Activated T-helper 9 cell treated with anti-CD3 and anti-CD28 coated beads, Interleukin-2, amount 50 U/mL, for 16 hours (primary cell): ENCODE measurements at places on chromosomes 3 and 15.

DNA sequence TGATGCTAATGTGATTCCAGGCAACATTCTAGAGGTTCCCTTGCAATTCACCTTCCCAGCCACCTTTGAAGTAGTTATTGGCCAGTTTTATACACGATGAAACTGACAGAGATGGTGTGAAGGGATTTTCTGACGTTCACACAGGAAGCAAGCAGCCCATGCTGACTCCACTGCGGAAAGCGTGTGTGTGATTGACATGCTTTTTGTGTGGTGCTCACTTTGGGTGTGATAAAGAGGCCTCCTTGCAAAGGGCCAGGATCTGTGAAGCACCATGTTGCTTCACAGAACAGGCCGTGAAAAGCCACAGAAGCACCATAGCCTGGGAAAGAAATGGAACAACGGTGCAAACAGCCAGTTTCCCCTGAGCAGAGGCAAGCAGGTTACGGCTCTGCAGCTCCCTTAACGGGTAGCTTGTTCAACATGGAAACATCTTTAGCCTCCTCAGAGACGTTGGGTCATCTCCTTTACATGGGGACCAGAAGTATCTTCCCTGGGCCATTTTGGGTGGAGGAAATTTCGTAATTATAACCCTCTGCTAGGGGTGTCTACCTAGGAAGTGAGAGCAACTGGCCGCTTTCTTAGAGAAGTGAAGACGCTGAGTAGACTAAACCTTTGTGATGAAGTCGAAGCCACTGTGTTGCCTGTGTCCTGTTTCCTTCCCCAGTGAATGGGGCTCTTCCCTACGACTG, 108.5 kb downstream of the APBA2 start:
- DNase-seq: peak; percentile 28

GRCh38 chr3:40608091-40608490, 83.3 kb downstream of the ZNF621 start:
- no peak for DNase-seq

DNA sequence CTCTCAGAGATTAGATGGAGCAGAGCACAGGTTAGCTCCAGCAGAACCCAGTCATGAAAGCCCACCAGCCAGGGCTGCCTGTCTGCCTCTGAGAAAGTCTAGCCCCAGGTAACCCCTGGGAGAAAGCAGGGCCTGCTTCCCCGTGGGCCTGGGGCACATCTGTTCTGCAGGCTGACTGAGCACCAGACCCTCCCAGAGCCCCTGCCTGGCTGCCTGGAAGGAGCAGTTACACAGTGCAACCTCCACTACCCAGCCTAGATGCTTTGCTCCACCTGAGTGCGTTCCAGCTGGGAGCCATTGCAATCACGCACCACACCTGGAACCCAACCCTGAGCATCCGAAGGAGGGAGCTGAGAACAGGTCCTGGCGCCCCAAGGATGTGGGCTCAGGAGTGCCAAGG, 24.7 kb upstream of the OR5K4 start:
- DNase-seq: no peak

DNA sequence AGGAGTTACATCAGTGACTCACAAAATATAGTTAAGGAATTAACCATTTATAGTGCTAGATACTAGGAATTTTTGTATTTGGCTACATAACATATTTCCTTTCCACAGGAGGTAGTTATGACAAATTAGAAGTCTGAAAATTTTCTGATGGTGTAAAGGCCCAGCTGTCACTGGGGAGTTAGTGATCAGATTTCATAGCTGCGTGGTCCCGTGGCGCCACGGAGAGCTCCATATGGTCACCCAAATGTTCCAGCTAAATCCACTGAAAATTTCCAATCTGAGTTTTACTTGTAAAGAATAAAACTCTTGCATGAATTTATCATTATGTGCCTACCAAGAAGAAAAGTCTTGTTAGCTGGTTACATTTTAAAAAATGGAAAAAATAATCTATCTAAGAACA, 368.9 kb upstream of the PLSCR5 start:
- DNase-seq: no peak

GRCh38 chr15:82804575-82804949, 1.3 kb downstream of the FSD2 start:
- no peak for DNase-seq

GRCh38 chr15:87711026-87711425, 545.5 kb downstream of the NTRK3 start:
- DNase-seq: no peak

DNA sequence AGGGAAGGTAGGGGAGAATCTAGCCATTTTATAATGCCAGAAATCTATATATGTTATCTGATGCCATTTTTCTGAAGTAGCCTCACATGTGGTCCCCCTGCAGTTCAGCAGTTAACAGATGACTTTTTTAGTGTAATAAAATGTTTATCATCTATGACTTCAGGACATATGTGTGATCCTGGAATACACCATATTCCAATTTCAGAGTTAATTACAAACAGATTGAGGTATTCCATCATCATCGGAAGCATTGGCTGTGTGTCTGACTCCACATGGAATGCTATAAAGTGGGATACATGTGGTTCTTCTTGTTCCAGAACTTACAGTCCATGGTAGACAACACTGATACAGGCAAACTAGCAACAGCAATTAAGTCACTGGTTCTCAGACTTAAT, 45.9 kb upstream of the LIMD1 start:
- DNase-seq: no peak

DNA sequence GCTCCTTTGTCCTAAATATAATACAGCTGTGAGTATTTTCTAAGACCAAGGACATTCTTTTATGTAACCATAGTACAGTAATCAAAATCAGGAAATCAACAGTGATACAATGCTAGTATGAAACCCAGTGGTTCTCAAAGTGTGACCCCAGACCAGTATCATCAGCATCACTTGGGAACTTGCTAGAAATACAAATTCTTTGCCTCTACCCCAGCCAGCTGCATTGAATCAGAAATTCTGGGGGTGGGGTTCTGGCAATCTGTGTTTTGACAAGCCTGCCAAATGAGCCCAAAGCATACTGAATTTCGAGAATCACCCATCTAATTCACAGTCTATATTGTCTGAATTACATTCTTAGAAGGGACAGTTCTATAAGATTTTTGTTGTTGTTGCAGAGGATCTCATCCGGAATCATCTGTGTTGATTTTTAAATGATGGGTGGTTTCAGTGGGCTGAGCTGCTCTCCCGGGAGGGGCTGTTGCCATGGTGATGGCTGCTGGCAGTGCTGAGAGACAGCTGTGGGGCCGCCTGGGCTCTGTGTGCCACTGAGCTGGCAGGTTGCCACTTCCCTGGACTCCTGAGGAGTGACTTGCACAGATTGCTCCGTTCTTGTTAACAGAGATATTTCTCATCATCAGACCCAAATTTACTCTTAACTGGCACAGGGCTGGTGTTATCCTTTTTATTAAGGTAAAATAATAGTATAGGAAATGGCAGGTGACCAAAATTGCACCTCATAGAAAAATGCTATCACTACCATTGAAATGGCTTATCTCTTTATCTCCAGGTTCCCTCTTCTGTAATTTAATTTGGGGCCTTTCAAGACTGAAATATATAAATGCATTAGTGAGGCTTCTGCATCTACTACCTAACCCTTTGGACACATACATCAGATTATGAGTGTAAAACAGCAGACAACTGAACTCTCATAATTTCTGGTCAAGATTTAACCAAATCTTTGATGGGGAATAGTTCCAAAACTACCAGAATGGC, 56.5 kb downstream of the NEK11 start:
- DNase-seq: no peak

DNA sequence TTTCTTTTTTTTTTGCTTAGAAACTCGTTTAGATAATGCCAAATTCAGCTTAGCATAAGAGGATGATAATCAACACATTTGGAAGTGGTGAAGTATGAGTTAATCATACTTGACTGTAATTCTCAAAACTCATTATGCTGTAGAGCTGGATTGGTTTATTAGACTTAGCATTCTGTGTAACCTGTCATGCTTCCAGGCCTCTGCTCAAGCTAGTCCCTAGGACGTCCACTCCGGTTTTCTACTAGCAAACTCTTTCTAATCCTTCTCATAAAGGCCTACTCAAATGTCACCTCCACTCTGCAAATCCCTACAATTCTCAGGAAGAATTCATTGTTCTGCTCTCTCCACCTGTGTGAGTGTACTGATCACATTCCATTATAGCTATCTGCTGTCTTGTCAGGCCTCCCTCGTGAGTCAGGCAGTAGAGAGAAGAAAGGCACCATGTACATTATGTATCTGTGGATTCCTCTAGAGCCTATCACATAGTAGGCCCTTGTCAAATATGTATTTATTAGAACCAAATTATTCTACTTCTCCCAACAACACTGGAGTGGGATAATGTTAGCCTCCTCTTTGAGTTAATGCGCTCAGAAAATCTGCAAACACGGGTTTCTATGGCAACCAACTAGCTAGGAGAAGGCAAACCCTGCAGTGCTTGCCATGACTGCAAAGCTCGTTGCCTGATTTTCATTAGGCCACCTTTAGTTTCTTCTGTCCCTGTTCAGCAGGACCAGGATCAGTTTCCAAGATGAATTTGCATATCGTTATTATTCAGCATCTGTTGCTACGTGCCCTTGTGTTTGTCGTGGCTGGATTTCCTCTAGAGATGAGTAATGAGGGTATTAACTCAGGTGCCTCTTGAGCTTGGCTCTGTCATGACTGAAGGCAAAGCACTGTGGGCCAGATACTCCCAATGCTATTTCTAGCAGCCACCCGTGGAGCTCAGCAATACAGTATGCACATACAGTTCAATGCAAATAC, 30.7 kb downstream of the ATP13A5 start:
- no peak for DNase-seq

DNA sequence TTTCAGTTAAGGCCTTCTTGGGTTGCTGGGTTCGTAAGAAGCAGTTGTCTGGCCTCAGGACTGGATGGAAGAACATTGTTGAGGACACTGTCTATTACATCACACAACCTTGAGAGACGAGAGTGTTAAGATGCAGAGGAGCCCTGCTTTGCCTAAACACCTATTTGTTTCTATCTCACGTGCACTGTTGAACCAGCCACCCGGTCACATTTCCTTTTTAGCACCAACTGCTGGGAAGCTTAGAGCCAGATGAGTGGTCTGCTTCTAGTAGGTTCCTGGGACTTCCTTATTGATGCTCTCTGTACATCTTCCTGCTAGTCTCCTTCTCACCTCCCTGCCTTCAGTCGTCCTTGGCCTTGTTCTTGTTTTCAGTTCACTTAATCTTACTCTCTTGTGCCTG, 22.3 kb downstream of the CAND2 start:
- DNase-seq: no peak

- no peak for DNase-seq
Measured at GRCh38 chr3:94082391-94082937, 19.6 kb downstream of the NSUN3 start.

DNA sequence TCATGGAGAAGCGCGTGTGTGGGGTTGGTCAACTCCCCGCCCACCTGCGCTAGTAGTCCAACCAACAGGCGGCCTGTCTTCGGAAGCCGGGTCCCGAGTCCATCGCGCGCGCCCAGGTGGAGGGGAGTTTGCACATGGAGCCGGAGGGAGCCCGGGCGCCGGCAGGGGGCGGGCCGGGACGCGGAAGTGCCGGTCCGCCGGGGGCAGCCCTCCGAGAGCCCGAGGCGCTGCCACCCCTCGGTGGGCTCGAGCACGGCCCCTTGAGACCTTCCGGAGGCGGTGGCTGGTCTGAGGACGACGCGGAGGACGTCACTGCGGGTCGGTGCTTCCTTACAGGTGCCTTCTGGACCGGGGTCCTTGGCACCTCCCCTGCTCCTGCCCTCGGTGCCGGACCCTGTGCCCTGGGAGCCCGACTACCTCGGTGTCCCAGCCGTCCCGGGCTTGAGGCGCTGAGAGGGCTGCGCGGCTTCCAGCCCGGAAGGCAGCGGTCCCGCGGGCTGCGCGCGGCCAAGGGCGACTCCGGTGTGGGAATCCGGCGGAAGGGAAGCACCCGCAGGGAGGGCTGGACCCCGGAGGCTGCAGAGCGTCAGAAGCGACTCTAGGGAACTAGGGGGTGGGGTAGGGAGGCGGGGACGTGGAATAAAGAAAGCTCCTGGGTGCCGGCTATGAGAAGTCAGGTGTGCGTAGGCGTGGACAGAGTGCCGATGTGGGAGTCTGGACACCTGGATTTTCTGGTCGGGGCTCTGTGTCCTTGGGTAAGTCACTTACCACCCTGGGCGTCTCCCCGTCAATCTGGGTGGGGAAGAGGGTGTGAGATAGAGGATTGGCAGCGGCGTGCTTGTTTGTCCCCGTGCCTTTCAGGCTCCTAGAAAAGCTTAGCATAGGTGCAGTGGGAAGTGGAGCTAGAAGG, 212.3 kb downstream of the FGF12 start:
- no peak for DNase-seq

- no peak for DNase-seq
Measured at GRCh38 chr15:75091814-75092213, 68.4 kb downstream of the PPCDC start.

- DNase-seq: no peak
Measured at GRCh38 chr3:194243172-194243837, 107.4 kb downstream of the HES1 start.

GRCh38 chr3:473033-473800, 276.7 kb downstream of the CHL1 start:
- no peak for DNase-seq

GRCh38 chr3:132418916-132419315, 1.6 kb downstream of the DNAJC13 start:
- no peak for DNase-seq

DNA sequence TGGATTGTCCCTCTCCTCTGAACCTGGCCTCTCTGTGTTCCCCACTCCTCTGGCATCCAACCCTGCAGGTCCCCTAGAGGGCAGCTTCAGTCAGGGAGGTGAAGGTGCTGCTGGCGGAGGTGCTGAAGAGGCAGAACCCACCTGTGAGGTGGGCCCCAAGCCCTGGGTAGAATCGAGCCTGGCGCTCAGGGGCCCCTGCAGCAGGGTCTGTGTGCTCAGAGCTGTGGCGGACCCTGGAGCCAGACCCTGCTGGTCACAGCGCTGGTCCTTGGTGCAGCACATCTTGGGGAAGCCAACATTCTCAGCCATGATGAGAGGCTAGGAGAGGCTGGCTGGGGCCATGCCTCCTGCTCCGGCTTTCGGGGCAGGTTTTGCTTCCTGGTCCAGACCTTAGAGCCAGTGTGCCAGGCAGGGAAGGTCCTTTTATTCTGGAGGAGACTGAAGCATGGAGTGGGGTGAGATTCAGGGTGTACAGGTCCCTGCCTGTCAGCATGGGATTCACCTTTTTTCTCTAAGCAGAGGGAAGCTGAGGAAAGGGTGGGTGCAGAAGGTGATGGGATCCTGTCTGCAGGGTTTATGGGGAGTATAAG, 54.7 kb upstream of the TAMM41 start:
- no peak for DNase-seq

GRCh38 chr3:100518983-100519382, 26.6 kb downstream of the TMEM45A start:
- no peak for DNase-seq

GRCh38 chr3:194512895-194513601, 26.2 kb upstream of the ATP13A3 start:
- DNase-seq: no peak

DNA sequence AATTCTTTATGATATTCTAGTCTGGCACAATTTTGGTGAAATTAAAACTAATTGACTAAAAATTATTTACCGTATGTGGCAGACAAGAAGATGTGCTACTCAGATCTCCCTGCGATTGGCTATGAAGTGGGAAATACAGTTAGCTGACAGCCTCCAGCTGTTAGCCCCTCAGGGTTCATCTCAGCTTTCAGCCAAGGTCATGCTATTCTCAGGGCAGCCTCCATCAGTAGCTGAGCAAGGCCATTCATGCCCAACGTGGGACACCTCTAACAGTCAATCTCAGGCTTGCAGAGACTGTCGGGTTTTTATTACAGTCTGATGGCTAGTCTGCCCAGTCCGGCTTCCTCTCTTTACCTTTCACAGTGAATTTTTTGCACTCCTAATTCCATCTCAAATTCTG, 6.7 kb downstream of the PARP9 start:
- no peak for DNase-seq
